HFFc6 (cell line): ENCODE measurements at places on chromosomes 7 and 10.

DNA sequence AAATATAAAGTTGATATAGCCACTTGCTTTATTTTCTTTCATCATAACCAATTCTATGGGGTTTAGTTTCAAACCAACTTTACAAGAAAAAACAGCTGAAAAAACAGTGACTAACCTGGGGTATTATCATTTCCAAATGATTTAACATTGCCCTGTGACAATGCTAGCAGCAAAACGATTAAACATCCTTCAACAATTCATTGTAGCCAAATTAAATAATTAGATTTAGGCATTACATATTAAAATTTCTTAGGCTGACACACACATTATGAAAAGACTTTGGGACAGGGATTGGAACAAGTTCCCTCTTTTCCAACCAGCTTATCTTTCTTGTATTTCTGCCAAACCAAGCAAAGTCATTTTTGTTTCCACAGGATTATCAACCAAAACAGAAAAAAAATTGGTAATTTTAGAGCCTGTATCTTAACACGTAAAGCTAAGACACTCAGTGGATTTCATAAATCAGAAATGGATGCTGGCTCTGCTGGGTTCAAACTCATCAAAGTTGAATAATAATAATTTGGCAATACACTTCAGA lies 84.0 kb downstream of the SEMA3D start:
- peak; percentile 22 for DNase-seq

GRCh38 chr7:105538339-105538738 lies 6.3 kb downstream of the RINT1 start:
- DNase-seq = no peak

DNA sequence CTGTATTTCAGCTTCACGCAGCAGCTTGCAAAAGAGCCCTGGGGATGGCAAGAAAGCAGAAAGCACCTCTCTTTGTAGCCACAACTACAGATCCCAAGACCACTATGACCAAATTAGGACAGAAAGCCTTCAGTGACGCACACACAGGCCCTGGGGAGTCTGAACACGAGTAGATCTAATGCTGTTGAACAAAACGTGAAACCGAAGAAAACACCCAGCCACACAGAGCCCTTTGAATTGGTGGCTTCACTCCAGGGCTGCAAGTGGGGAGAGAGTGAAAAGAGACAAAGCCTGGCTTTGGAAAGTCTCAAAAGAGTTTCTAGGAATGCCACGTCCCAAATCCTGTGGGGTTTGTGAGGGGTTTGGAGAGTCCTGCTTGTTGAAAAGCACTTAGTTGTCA lies 28.4 kb downstream of the PLXNA4 start:
- DNase-seq = no peak

DNA sequence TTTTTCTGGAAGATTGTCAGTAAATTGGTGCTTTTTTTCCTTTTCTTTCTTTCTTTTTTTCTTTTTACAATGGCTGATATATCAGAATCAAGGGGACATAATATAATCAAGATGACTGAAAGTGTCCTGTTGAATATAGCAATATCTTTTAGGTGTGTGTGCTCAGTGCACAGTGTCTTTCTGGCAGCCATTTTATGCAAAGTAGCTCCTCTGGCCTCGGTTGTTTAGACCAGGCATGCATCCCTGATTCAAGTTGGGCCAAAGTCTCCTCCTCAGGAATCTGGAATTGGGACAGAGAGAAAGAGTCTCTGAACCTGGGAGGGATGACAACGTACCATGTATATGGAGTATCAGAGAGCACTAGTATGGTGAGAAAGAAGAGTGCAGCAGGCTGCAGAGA lies 49.0 kb upstream of the MTPN start:
- no peak for DNase-seq

- DNase-seq = no peak
Measured at GRCh38 chr10:86342111-86342863, 24.3 kb downstream of the GRID1 start.

GRCh38 chr10:119640384-119640783 lies 10.8 kb upstream of the BAG3 start:
- no peak for DNase-seq

- peak; percentile 88 for DNase-seq
Measured at GRCh38 chr10:110395350-110396283, 90.9 kb upstream of the SMNDC1 start.

DNA sequence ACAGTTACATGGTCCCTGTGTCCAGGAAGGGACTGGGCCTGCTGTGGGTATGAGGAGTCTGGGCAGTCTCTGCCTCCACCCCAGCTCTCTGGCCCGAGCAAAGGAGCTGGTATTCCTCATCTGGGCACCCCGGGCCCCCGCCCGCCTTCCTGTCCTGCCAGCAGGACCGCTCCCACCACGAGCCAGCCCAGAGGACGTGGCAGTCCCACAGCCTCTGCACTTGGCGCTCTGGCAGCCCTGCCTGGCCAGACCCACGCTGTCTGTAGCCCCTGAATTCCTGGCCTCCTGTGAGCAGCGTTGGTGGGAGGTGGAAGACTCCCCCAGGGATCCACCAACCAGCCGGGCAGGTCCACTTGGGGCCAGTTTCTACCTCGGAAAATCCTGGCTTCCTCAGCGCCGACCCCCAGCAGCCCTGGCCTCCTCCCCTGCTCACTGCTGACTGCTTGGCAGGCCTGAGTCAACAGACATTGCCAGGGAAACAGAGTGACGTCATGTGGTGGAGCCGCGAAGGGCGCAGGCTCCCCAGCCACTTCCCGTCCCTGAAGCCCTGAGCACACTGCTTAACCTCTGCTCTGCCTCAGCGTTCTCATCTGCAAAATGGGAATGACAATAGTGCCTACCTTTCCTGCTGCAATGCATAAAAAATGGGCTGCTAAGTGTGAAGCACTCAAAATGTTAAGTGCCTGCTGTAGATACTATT lies 21.6 kb upstream of the LIMK1 start:
- peak; percentile 83 for DNase-seq

DNA sequence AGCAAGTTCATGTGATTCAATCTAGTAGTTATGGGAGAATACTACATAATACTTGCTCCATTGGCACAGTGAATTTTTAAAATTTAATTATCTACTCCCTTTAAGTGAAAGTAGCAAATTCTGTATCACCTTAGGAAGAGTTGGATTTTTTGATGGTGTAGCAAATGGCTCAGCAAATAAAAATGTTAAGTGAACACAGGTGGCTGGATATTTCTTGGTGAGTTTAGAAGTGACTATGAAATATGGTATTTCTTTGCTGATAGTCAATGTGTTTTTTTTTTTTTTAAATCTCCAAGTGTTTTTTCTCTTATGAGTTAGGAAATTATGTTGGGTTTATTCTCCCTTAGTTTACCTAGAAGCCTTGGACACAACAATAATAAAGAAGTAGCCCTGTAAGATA lies 67.8 kb downstream of the CREM start:
- DNase-seq = no peak

DNA sequence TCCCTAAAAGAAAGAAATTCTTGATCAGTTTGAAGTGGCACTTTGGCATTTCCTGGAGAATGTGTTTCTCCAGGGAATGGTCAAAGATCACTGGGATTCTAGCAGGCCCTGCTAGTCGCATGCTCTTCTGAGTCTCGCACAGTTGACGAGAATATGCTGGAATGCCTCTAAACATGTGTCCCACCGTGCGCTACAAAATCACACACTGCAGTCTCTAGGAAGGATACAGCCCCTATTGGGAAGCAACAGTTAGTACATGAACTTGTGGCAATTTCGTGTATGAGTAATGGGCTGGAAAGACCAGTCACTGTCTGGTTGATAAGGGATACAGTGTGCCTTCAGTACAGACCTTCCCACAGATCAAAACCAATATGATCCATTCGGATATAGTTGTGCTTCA lies 257.9 kb downstream of the PRPF18 start:
- DNase-seq = no peak

GRCh38 chr10:73911553-73912004 lies 647 bp downstream of the PLAU start:
- DNase-seq = no peak

DNA sequence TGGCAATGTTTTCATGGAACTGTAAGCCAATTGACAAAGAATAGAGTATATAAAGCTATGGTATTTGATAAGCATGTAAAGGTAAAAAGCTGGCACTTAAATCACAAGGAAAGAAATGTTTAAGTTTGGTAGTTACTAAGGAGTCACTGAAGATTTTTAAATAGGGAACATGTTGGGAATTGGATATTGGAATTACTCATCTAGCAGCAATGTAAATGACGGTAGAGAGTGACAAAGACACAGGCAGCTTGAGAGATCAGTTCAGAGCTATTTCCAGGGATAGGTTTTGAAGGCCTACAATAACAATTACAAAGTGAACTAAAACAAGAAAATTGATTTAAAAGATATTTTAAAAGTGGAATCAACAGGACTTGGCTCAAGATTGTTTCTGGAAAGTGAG lies 36.8 kb downstream of the SP8 start:
- no peak for DNase-seq

DNA sequence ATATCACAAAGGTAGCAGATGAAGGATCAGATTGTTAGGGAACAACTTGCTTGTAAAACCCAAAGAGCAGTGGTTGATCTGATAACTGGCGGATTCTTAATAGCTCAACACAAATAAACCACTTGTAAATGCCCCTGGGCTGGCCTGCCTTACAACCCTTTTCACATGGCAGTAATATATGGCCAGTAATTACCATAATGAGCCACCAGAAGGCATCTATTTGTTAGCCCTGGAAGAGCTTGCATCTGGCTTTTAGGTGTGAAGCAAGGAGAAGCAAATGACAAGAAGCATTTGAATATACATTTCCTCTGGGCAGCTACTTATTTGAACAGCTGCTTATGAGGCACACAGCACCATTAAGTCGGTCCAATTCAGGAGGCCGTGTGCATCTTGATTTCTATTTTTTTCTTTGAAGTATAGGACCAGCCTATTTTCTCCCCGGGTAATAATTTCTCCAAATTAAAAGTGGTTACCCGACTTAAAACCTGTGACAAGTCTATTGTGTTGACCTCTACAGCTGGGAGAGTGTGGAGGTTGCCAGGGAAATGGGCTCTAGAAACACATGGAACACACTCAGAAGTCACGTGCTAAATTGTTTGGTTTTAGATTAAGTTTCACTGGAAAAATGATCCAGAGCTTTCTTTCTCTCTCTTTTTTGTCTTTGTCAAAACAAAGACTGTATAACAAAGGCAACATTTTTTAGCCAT lies 113.4 kb downstream of the SEM1 start:
- DNase-seq = no peak

DNA sequence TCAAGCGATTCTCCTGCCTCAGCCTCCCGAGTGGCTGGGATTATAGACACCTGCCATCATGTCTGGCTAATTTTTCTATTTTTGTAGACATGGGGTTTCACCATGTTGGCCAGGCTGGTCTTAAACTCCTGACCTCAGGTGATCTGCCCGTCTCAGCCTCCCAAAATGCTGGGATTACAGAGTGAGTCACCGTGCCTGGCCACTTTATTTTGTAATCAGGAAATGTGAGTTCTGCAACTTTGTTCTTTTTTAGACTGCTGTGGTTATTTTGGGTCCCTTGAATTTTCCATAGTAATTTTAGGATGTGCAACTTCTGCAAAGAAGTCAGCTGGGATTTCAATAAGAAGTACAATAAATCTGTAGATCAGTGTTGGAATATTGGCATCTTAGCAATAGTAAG lies 96.8 kb downstream of the CYTH3 start:
- peak; percentile 56 for DNase-seq

DNA sequence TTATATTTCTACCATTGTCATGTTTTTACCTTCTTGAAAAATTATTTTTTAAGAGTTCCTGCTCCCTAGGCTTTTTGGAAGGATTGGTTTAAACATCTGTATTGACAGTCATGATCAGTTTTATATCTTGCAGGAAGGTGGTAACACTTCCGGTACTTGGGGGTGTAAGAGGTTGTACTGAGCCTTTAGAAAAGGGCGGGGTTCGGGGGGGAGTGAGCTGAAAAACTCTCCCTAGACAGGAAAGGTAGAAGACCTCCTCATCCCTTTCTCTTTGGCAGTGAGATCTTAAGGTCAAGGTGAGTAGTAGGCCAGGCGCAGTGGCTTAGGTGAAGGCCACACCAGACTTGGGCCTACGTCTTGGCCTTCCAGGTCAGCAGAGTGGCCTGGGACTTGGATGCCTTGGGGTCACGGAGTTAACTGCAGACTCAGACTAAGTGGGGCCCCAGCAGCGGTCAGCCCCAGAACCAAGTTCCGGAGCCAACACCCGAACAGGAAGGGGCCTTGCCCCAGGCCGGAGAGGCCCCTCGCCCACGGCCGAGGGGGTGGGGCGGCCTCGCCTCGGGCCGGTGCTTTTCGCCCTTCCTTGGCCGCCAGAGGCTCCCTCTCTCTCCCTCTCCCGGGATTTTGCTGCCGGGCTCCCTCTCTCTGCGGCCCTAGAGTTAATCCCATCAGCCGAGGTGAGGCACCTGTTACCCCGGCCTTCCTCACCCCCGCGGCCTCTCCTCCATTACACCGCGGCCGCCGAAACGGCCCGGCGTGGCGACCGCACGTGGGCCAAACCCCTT lies at the start of gene PPP1R9A:
TSS of gene PPP1R9A (plus strand) at position 569 of the 785 bp plus-strand sequence. CDS start 2,520 bp downstream, outside the sequence.
- no peak for DNase-seq

GRCh38 chr10:83925133-83925532 lies 214.2 kb upstream of the GHITM start:
- no peak for DNase-seq

- no peak for DNase-seq
Measured at GRCh38 chr7:151575410-151575809, 55.7 kb upstream of the RHEB start.

GRCh38 chr10:3720228-3721019 lies 64.6 kb downstream of the KLF6 start:
- peak; percentile 3 for DNase-seq

DNA sequence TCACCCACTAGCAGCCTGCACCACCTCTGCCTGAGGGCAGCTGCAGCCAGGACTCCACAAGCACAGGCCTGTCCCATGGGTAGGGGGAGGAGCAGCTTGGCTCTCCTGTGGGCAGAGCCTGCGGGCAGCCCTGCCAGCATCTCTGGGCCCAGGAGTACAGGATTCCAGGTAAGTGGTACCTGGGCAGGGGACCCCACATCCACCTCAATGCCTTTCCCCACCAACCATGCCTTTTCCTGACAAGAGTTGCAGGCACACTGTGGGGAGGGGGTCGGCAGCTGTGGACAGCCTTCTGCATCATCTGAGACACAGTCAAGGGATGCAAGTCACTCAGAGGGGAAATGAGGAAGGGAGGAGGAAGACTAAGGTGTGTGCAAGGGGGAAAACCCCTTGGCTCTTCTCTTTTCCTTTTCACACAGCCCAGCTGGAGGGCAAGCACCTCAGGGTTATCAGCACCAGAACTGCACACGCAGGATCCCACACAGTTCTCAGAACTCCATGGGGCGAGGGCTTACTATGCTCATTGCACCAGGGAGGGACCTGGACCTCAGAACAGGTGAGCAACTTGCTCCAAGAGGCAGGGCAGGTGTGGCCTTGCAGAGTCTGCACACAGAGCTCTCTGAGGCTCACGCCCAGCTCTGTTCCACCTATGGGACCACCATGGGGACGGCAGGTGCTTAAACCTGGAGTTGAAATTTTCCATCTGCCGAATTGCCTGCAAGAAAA lies 16.5 kb upstream of the ANTXRL start:
- no peak for DNase-seq

DNA sequence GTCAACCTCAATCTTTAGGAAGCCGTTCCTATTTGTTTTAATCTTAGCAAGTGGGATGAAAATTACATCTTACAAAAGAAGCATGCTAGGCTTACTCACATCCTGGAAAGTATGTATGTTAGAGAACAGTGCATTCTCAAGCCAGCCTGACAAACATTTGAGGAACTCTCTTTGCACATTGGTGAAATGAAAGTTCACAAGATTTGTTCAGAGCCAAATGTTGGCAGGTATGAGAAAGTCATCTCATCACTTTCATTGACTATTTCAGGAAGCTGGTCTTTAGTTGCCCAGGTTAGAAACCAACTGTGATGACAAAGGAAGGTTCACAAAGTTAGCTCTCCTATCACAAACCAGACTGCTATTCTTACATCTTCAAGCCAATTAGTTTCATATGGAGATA lies 57.1 kb downstream of the ABCB1 start:
- DNase-seq = no peak
